ENCODE measurements at places on chromosomes 3 and 15.

DNA sequence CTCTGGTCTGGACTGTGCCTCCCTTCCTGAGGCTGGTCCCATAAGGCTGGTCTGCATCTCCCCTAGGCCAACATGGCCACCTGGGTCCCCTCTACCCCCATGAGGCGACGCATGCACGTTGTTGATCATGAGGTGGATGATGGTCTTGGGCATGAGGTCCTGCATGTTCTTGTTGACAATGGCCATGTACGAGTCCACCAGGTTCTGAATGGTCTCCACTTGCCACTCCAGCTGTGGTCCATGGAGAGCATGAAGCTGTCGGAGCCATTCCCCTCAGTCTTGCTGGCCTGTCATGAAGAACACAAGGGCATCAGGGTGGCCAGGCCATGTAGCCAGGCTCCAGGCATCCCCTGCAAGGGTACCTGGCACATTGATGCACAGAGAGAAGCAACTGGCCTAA, 27.1 kb upstream of the CSPG4 start:
- DNase-seq: peak; percentile 46

DNA sequence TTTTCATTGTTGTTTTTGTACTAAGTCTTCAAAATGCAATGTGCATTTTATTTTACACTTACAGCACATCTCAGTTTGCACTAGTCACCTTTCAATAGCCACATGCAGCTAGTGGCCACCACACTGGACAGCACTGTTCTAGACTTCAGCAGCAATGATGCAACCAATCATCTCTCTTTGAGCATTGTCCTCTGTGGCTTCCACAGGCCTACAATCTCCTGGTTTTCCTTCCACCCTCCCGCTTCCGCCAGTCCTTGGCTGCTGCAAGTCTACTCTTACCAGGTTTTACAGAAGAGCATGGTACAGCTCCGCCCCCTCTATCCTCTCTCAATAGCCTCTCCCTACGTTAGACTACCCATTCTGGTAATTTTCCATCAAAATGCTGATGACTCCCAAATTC, 25.1 kb upstream of the FSIP1 start:
- DNase-seq: no peak

GRCh38 chr3:127454051-127454450, 136.5 kb downstream of the TPRA1 start:
- peak; percentile 43 for DNase-seq

DNA sequence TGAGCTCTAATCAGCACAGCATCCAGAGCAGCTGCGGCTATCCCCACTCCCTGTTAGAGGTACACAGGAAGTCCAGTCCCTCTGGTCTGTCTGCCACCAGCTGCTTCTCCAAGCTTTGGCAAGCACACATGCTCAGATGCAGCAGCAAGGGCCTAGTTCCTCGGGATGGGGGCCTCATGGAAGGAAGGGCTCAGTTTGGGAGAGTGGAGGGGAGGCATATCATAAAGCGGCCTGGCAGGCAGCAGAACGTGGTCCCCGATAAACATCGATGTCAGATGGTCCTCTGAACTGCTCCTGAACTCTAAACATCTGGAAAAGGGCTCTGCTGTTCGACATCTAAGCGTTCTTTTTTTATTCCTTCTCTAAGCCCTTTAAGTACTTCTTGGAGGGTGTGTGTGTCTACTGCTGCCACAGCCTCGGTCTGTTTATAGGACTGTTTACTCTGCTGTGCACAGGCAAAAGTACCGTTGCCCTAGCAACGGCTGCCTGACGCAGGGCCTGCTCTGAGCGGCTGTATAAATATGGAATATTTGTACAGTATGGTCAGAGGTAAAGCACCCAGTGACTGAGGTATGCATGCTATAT, 74.6 kb downstream of the PRICKLE2 start:
- no peak for DNase-seq

DNA sequence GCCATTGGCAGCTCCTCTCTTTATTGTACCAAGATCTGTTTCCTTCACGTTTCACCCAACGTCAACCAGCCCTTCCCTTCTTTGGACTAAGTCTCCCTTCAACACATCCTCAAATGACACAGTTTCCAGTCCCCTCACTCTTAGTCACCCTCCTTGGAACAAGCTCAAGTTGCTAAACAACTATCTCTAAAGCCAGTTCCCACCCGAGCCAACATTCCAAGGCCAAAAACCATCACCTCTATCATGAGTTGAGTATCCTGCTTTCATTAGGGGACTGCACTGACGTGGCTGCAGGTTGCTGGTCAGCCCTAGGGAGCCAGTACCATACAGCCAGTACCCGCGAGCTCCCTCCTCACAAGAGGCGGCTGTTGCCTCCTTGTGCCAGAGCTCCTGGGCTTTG, 73.8 kb downstream of the LIPC start:
- DNase-seq: no peak

- DNase-seq: no peak
Observed at GRCh38 chr3:70531063-70531657, 218.7 kb upstream of the MDFIC2 start.

DNA sequence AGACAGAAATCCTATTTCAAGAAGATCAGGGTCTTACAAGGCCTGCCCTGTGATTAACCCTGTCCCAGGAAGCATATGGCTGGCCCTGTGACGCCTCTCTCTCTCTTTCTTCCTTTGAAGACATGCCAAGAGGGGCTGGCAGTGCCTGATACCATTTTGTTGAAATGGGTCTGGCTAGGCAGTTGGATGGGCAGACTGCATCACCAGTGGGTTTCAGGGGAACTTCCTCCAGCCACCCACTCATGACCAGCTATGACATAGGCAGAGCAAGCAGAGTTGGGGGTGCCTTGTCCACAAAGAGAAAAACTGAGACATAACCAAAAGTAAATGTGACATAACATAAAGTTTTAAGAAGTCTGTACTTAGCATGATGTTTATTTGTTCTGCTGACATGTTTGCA, 31.4 kb upstream of the MANF start:
- peak; percentile 50 for DNase-seq

DNA sequence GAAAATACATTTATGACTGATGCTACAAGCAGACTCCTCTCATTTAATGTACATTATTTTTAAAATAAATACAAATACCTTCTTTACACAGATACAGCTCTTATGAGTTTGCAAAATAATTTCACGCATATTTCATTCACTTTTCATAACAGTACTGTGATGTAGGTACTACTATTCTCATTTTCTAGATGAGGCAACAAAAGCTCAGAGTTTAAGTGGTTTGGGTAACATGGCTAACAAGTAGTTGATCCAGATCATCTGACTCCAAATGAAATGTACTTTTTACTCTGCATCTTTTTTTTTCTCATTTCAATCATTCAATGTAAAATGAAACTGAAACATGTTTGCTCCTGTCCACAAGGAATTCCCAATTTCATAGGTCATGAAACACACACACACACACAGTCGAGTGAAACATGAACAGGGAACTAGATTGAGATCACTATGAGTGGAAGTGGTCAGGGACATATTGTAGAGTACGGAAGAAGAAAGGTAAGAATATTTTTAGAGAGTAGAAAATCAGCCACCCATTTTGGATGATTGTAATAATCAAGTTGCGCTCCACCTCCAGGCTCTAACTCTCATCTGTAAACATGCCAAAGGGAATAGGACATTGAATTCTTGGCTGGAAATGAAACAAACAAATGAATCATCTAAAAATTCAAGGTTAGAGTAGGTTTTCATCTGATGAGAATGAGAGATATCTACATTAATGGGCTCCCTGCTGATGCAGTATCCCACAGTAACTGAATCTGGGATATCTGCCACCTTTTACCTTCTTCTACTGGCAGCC, 92.4 kb downstream of the CLDN1 start:
- DNase-seq: no peak

GRCh38 chr3:42114130-42114725, 23.1 kb downstream of the TRAK1 start:
- no peak for DNase-seq

- DNase-seq: no peak
Observed at GRCh38 chr3:148790851-148791735, 36.5 kb upstream of the CPB1 start.

GRCh38 chr3:175704366-175705055, 845.4 kb downstream of the NAALADL2 start:
- DNase-seq: no peak

- peak; percentile 90 for DNase-seq
Observed at GRCh38 chr3:50436114-50436674, 67.2 kb downstream of the CACNA2D2 start.

DNA sequence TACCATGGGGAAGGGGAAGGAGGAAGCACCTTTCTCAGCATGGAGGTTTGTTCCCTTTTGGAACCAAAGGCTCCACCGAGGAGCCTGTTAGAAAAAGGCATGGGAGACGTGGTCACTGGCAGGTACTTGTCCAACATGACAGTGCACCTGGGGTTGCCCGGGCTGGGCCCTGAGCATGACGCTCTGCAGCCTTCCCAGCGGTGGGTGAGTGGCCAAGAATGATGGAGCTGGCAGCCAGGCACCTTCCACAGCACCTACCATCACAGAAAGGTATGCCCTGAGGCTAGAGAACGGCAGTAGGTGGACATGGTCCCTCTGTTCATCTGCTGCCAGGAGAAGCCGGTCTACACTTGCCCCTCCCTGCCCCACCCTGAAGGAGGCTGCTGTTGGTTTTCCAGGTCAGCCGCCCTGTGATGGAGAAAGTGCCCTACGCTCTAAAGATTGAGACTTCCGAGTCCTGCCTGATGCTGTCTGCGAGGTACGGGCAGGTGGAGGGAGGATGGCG, 29.0 kb upstream of the NR2C2 start:
- peak; percentile 54 for DNase-seq

DNA sequence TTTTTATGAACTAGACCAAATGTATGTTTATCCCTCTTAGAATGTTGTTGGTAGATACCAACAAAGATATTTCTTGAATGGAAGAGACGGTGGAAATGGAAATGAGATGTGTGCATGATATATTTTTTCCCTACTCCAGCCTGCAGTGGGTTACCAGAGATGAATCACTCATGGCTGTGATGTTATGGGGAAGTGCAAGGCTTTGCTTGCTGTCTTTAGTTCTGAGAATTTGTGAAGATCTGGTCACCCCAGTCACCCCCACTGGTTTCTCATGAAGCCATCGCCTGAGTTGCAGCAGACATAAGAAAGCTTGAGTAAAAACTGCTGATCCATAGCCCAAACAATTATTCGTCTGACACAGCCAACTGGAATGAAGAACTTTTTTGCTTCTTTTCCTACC, 78.1 kb upstream of the EOMES start:
- DNase-seq: no peak

GRCh38 chr15:32730677-32731654, 13.2 kb downstream of the GREM1 start:
- no peak for DNase-seq

DNA sequence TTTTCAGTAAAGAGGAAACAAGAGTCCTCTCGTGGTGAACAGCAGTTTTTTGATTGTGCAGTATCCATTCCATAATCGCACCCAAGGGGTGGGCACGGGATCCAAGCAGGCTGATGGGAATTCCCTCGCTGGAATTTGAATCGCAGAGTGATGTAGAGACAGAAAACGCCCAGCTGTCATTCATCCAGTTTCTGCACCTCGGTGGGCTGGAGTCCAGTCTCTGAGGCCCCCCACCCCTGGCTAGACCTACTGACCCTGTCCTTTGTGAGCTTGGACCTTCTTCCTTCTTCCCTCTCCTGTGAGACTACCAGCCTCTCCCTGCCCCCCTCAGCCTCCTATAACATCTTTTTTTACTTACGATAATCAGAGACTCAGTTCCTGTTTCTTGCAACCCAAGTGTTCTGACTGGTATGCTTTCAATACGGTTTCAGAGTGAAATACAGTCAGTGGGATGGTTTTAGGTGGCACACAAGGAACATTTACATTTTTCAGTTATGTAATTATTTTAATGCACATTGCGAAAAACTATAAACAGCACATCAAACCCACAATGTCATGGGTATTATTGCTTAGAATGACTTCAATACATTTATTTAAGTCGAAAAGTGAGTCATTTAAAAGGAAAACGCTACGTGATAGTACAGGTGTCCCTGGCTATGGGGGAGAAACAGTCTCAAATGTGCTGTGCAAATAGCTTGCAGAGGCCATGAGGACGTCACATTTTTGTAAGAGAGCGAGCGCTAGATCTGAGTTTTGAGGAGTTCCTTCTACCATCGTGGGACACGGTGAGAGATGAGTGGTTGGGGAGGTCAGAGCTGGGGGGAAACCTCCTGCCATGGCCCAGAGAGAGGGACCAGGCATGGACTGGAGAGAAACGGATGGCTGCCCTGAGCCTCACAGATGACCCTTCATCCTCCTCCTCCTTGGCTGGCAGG, 37.5 kb upstream of the CHST2 start:
- DNase-seq: no peak

DNA sequence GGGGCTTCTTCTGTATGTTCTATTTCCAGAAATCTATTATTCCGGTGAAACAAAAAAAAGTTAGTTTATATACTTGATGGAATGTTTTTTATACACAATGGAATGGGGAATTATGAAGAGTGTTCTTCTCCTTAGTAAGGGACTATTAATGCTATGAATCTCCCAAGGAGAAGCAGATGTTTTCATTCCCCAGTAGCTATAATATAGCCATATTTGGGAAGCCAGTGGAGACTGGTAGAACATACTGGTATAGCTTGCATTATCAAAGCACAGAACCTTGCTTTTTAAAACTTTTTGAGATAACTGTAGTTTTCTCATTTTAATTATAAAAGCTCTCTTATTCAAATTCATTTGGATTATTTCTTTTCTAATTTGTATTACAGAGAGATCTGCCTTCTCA, 38.3 kb downstream of the ADGRG7 start:
- no peak for DNase-seq

- no peak for DNase-seq
Observed at GRCh38 chr15:36996121-36996520, 104.2 kb downstream of the MEIS2 start.

- no peak for DNase-seq
Observed at GRCh38 chr15:50210462-50211157, 28.6 kb downstream of the SLC27A2 start.

DNA sequence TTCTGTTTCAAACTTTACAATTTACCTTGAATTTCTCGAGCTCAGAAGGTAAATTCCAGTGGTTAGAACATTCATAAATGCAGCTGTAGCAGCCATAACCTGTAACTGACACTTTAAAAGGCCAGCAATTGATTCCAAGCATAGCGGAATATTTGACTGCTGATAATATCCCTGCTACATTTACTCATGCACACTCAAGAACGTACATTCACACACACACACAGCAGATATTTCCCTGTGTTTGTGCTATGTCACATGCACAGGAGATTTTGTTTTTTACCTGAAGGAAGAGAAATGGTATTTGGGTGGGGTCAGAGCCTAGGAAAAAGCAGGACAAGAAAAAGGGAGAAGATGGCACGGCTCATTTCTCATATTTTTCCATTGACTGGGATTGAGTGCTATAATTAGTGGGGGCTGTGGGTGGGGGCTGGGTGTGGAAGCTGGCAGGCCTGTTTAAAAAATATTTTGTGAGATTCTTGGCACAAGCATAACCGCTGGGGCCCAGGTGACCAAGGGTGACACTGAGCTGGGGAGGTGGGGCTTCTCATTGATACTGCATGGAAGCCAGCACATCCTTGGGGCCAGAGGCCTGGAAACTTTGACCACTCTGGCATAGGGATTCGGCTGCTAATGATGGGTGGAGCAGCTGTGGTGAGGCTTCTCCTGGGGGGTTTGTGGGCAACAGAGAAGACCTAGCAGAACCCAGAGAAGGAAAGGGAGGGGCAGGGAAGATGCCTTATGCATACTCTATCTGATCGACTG, 88.9 kb upstream of the TPRG1 start:
- no peak for DNase-seq

- DNase-seq: no peak
Observed at GRCh38 chr3:38022301-38022700, 7.1 kb downstream of the PLCD1 start.

Measured in activated effector memory CD4-positive, alpha-beta T cell treated with anti-CD3 and anti-CD28 coated beads, Interleukin-2, amount 50 U/mL, for 16 hours (primary cell).